ENCODE measurements at places on chromosomes 7 and 10. TPM values are rescaled to one million over a fixed set of nuclear protein-coding genes. Genes with fewer than 3 reads are reported as not detected.
A peak's percentile ranks its signal among the peaks of the same experiment; 100 is the strongest.

GRCh38 chr10:116688741-116689495 is 53.4 kb downstream of the HSPA12A start:
- DNase-seq: no peak

- DNase-seq: no peak
Observed at GRCh38 chr7:45390731-45391130, 183.4 kb upstream of the ADCY1 start.

DNA sequence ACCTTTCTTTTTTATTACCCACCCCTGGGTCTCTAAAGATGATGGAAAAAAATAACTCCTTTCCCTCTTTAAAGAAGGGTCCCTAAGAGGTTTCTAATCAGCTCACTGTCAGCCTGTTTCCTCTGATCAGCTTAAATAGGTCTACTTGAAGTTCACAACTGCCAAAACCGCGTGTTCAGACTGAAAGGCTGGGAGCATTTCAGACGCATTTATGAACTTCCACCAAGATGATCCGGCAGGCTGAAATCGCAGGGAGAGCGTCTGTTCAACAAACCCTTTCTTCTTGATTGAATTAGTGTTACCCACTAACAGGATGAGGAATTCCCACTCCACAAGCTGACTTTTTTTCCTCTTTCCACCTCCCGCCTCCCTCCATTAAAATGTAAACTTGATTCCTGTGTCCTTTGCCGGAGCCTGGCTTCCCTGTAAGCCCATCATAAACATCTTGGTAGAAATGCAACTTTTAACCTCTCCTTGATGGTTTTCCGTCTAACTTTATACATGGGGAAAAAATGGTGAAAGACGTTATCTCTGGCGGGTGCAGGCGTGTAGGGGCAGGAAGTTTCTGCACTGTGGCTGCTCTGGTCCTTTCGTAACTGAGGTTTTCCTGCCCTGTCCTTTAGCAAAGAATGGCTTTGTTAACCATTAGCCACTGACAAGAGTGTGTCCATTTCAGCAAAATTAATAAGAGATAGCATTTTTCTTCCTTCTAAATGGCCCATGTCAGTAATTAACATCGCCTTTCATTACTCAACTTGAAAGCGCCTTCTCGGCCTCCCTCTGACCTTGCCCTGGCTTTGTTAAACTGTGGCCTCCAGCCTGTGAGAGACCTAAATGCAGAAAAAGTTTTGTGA is 130.7 kb downstream of the BAMBI start:
- DNase-seq: no peak

GRCh38 chr10:3897156-3897555 is 112.1 kb upstream of the KLF6 start:
- DNase-seq: no peak

GRCh38 chr7:90709501-90710465 is 113.7 kb downstream of the CDK14 start:
- DNase-seq: no peak

- no peak for DNase-seq
Observed at GRCh38 chr7:40463446-40463845, 328.6 kb downstream of the SUGCT start.

- DNase-seq: no peak
Observed at GRCh38 chr10:114053946-114054345, 10.3 kb downstream of the ADRB1 start.

DNA sequence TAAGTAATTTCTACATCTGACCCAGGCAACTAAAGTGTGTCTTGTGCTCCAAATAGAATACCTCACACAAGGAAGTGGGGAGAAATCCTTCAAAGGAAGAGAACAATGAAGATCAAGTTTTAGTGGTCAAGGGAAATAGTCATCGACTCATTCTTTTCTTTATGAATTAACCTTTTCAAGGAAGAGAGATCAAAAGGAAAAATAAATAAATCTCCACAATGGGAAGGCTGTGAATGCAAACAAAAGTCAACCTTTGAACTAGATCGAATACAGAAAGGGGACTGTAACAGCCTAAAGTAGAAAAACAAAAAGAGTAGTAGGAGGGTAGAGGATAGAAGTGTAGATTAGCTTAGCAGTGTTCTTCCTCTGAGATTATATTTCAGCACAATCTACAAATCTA is 274.6 kb upstream of the COBL start:
- DNase-seq: peak; percentile 82

DNA sequence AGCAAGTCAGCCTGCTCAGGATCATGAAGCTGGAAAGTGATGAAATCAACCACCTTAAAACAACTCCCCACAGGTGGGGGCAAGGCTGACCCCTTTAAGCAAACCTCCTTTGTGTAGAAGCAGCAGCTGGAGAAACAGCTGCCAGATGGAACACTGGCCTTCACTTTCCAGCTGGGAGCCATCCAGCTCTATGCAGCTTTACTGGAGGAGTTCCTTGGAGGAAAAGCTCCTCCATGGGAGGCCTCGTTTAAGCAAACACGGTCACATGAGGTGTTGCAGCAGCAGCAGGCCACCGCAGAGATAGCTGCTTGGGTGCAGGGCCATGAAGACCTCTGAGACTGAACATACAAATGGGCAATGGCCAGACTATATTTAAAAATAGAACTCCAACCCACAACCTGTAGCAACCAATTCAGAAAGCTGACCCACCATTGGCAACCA is 13.0 kb upstream of the DLG5 start:
- DNase-seq: no peak

GRCh38 chr10:83253011-83253671 is 886.2 kb upstream of the GHITM start:
- no peak for DNase-seq

MBL2 gene
- not detected for total RNA-seq

PODXL gene
- 55.9 TPM for total RNA-seq

TAS2R60 gene
- not detected for total RNA-seq

SAMD9 gene
- total RNA-seq: 8.3 TPM

MYPN gene
- not detected for total RNA-seq

FAM3C gene
- total RNA-seq: 38.5 TPM

AKR1E2 gene
- 3.3 TPM for total RNA-seq

All from HT-29 (cell line).